ENCODE measurements at places on chromosomes 7 and 10.

- DNase-seq, result no peak
Observed at GRCh38 chr10:7275761-7276440, 134.9 kb downstream of the SFMBT2 start.

- DNase-seq, result no peak
Observed at GRCh38 chr7:141763797-141764196, at the start of gene TAS2R3. TAS2R3 (plus strand) TSS chr7:141764097; CDS start chr7:141764159, 62 bp downstream.

GRCh38 chr7:95501261-95501832 is 15.6 kb downstream of the ASB4 start:
- peak; percentile 1 for DNase-seq

DNA sequence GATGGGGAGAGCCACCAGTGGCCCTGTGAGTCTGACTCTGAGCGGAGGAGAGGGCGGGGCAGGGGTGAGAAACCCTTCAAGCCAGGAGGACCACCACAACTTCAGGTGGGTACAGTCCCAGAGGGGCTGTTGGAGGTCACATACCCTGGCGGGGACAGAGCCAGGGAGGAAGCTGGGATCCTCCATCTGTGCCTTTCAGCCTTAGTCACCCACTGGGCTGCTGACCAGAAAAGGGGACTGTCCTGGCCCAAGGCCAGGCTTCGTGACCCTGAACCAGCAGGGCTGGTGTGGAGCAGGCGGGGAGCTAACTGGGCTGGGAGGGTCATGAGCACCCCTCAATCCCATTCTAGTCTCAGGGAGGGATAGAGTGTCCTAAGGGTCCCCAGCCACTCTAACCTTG is 1.5 kb upstream of the CALHM3 start:
- DNase-seq, result no peak

GRCh38 chr10:109474261-109474660 is 449.1 kb downstream of the XPNPEP1 start:
- DNase-seq, result no peak

GRCh38 chr7:151070574-151070960 is 10.0 kb downstream of the FASTK start:
- DNase-seq, result no peak

DNA sequence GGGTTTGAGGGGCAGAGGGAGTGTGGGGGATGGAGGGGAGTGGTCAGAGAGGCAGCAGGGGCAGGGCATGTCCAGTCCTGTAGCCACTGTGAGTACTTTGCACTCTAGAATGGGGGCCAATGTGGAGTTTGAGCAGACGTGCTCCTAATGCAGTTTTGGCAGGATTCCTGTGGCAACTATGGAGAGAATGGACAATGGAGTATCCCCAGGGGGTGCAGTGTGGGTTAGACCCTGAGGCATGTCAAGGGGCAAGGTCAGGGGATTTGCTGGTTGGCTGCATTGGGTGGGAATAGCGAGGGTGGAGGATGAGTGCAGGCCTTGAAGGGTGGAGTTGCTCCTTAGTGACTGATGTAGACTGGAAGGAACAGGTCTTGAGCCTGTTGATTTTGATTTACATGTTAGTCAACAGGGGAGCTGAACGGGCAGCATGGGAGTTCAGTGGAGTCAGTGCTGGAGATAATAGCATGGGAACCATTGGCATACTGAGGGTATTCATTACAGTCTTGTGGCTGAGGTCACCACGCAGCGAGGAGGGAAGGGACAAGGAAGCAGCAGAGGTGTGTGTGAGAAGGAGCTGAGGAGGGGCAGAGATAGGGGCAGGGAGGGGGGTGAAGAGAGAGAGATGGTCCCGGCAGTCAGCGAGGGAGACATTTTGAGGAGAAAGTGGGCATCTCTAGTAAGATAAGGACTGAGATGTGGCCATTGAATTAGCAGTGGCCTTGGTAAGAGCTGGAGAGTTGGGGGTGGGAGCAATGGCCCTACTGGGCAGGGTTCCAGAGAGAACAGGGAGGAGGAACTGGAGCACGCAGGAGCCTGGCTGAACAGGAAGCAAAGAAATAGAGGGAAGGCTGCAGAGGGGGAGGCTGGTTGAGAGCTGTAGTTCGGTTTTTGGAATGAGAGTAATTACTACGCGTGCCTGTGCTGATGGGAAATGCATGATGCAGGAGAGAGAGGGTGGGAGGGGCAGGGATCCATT is 112.7 kb downstream of the CCNY start:
- DNase-seq, result no peak

DNA sequence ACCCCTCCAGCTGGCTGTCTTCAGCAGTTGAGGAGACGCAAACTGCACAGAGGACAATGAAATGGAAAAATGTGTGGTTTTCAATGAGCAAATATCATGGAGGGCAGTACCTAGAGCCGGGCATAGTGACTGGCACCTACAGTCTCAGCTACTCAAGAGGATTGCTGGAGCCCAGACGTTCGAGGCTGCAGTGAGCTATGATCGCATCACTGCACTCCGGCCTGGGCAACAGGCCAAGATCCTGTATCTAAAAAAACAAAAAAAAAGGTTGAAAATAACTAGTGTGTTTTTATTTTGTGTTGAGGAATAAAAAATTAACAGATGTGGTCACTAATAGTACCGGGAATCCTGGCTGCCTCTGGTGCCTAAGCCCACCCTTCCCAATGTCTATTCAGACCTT is 345.5 kb downstream of the GALNT17 start:
- no peak for DNase-seq

DNA sequence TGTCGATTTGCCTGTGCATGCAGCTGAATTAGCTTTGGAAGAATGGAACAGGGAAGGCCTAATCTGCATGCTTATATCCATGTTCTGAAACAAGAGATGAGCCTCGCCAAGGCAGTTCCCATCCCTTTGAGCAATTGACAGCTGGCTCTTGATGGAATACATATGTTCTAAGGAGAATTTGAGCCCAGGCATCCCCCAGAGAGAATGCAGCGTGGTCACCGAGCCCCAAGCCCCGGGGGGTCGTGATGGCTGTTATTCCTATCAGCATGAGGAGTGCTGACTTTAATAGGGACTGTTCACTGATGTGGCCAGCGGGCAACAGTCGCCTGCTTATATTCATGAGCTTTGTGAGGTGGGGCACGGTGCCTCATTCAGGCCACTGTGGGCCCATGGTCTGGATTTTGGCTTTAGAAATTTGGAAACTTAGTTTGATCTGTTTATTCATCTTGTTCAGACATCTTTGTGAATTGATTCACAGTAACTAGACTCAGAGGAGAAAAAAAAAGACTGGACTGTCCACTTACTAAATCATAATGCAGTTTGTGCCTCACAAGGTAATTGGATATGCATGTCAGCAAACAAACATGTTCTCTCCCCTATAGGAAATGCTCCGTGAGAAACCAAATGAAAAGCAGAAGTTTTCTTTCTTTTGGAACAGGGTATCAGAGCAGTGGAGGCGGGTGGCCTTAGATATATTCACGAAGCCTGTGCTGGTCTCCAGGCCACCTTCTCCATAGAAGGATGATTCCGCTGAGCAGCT is 204.9 kb downstream of the CCDC3 start:
- no peak for DNase-seq

DNA sequence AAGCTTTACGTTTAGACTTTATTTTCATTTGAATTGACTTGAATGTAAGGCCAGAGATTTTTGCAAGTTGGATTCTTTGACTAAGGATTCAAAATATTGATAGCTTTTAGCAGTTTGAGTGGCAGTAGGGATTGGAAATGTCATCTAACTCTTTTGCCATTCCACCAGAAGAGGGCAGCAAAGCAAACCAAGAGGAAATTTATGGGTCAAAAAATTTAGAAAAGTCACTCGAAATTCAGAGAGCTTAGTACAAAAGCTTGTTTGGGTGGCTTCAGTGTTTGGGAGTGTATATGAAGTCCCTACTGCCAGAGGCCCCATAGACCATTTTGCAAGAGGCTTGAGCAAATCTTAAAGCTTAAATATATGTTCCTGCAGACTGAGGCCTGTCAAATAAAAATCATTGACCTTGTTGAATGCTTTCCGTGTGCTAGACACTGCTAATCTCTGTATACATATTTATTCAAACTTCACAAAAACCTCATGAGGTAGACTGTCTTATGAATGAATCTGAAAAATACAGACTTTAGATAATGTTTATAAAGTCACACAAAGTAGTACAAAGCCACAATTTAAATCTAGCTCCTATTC is 44.6 kb upstream of the RSBN1L start:
- DNase-seq, result peak; percentile 26

GRCh38 chr10:44343843-44344242 is 41.1 kb downstream of the CXCL12 start:
- DNase-seq, result no peak

- DNase-seq, result no peak
Observed at GRCh38 chr10:44651834-44652233, 259.3 kb upstream of the TMEM72 start.

DNA sequence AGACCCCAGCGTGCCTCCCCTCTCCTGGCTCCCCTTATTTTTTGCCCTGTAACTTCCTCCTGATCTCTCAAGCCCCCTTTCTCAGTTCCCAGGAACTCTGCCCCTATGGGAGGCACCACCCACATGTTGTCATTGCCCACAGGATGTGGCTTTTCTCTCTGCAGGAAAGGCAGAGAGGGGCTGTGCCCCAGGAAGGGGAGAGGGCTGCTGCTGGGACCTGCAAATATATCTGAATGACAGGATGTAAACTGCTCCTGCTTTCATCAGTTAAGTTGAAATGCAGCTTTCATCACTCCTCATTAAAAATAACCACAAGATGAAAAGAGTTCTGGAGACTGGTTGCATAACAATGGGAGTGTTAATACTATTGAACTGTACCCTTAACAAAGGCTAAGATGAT is 103.3 kb downstream of the CLEC2L start:
- DNase-seq, result no peak

DNA sequence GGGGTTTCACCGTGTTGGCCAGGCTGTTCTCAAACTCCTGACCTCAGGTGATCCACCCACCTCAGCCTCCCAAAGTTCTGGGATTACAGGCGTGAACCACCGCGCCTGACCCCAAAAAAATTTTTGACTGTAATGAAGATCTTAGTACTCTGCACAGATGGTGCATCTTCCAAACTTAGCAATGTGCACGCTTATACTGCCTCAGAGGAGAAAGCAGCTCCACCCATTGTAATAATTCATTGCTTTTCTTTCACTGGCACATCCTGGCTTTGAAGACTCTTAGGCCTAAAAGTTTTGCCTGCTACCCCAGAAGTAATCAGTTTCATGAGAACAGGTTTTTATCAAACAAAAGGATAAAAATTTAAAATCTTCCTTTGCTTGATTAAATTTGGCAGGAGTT is 52.1 kb upstream of the OIT3 start:
- DNase-seq, result no peak

GRCh38 chr7:50720295-50720694 is 62.4 kb downstream of the GRB10 start:
- no peak for DNase-seq

DNA sequence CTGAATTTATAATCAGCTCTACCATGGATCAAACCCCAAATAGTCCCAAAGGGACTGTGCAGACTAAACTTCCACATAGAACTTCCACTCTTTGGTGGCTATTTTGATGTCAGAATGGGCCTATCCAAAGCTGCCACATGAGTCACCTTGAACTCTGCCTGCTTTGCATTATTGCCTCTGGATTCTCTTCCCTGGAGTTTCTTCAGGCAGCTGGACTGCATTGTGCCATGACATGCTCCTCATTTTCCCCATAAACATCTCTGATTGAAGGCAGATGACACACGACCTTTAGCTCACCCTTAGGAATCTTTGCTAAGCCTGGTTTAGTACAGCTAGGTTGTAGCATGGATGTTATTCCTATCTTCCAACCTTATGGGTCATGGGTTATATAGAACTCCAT is 251.7 kb downstream of the FZD1 start:
- no peak for DNase-seq

GRCh38 chr10:124977648-124978375 is 35.9 kb downstream of the ZRANB1 start:
- no peak for DNase-seq

GRCh38 chr7:52992479-52993162 is 42.8 kb upstream of the POM121L12 start:
- DNase-seq, result no peak

GRCh38 chr7:7793249-7793648 is 74.8 kb upstream of the RPA3 start:
- DNase-seq, result no peak

DNA sequence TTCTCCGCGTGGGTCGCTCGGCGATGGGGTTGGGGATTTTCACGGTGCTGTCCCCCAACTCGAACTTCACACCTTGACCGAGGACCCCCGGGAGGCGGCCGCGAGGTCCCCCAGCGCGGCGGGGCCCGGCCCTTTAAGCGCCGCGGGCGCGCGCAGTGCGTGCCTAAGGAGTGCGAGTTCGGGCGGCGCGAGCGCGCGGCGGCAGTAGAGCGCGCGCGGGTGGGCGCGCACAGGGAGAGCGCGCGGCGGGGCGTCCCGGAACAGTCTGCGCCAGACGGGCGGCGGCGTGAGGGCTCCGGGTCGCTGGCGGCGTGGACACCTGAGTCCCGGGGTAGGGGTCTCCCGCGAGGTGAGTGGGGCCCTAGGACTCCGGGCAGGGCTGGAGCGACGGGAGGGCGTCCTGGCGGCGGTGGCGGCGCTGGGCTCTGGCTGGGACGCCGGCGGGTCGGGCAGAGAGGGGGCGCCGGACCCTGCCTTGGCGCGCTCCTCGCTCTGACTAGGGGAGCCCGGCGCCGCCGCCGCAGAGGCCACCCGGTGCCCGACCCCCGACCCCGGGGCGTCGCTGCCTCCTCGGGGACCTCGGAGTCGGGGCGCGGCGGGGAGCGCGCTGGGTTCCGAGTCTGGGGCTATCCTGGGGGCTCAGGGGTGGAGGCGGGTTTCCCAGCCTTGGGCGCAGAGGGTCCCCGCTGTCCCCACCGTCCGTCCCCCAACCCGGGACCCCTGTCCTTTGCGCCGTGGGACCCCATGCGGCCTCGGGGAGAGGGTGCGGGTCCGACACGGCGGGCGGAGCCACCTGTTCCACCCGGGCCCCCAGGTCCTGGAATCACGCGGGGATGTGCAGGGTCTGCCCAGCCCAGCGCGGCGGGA is at the start of gene PROSER2:
Gene PROSER2, plus strand, starts transcription at position 235 of the 867 bp plus-strand sequence. CDS start 28,722 bp downstream, outside the sequence.
- peak; percentile 64 for DNase-seq

- DNase-seq, result no peak
Observed at GRCh38 chr7:158443688-158444483, 143.7 kb downstream of the PTPRN2 start.

- DNase-seq, result no peak
Observed at GRCh38 chr10:124652701-124653100, 91.5 kb downstream of the FAM53B start.

DNA sequence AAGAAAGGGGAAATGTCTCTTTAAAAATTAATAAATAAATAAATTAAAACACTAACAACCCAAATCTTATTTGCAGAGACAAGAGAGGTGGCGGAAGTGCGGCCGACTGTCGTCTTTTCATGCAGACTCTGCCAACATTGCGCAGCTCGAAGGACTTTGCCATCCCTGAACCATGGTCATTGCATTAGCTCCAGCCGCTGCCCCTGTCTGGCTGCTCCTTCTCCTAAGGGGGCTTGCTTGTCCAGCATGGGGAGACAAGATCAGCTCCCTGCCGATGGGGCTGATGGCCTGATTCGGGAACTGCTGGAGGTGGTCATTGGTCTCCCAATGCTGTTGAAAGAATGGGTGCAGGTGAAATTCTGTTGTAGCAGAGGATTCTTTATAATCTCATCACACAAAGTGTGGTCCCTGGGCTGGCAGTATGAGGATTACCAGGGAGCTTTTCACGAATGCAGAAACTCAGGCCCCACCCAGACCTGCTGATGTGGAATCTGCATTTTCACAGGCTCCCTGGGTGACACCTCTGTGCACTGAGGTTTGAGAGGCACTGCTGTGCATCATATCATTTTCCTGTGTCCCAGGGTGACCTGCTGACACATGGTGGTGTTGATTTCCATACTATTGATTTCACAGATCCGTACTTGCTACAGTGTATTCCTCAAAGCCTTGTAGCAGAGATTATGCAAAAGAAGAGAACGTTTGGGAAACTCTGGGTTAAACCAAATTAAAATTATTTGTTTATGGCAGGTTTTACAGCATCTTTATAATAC is 172.4 kb upstream of the ZMIZ1 start:
- no peak for DNase-seq

- no peak for DNase-seq
Observed at GRCh38 chr7:99224899-99225265, 17.0 kb upstream of the KPNA7 start.

Measured in HTR-8/SVneo (cell line).